ENCODE measurements at places on chromosomes 6 and 20.
A peak's percentile ranks its signal among the peaks of the same experiment; 100 is the strongest.

DNA sequence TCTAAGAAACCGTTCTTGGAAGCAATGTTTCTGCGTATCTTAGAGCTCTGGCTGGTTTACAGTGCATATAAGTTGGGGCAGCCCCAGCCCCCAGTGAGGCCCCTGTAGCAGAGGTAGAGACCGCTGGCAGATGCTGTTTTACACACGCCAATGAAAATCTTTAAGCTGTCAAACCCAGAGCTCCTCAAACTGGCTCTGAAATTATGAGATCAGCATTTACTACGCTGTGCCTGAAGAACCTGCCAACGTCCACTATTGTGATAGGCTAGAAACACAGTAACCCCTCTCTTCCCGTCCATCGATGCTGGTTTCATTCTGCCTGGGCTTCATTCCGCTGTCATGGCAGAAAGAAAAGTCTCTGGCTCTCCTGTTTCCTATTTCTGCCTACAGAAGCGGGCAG, 160.6 kb downstream of the SMOC2 start:
- DNase-seq: no peak

GRCh38 chr6:19734519-19734918, 102.7 kb upstream of the ID4 start:
- no peak for DNase-seq

DNA sequence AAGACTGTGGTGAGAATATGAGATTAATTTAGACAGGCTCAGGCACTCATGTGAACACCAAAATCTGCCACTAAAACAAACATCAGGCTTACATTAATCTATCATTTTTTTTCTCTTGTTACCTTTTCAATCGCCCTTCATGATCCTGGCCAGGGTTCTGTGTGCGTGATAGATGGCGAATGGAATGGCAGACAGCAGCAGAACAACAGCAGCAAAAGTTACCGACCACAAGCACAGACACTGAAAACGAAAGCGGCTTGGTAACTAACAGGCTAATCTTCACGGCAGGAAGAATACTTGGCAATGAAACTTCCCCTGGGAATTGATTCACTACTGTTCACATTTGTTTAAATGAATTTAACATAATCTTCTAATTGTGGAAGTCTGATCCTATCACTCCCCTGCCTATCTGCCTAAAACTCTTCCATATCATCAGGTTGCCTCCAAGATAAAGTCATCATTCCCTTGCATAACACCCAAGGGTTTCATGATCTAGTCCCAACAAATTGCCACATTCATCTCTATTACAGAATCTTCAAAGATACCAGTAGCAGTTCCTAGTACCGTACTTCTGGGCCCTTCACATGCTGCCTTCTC, 28.7 kb downstream of the PTPRK start:
- no peak for DNase-seq

DNA sequence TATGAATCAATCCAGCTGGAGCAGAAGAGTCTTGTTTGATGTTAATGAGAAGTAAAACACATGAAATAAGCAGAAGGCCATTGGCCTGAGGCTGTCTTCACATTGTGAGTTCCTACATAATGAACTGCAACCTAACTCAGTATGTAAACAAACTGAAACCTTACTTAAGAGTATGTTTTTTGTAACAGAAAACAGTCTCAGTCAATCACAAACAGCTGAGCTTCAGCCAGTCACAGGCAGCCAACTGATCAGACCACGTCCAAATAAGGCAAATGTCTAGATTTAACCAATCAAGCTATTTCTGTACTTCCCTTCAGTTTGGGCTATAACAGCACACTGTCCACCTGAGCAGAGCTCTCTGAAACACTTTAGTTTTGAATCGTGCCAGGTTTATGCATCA, 234.7 kb downstream of the TRDN start:
- no peak for DNase-seq

- DNase-seq: no peak
Measured at GRCh38 chr6:148842296-148843019, 95.6 kb downstream of the UST start.

- DNase-seq: no peak
Measured at GRCh38 chr20:24507182-24507853, 37.9 kb downstream of the SYNDIG1 start.

DNA sequence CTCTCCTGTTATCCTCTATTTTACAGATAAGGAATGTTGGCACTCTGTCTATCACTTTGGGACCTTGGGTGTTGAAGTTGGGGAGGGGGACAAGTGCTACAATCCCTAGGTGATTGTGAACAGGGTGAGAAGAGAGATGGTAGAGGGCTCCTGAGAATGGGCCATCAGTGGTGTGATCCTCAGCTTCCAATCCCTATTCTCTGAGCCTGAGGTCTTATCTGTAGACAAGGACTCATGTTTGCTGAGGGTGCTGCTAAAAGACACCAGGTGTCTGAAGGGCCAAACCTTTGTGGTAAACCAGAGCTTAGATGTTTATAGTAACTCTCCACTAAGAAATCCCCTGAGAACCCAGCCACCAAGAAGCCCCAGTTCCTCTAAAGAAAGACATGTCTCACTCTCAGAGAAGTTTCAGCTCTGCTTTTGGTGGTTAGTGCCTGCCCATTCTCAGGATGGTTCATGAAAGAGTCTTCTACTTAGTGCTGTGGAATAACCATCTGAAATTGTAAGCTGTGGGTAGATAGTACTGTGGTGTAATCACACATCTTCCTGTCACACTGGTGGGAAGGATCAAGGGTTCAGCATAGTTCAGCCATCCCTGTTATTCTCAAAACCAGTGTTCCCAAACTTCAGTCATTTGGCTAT, 58.2 kb upstream of the IL20RA start:
- no peak for DNase-seq

DNA sequence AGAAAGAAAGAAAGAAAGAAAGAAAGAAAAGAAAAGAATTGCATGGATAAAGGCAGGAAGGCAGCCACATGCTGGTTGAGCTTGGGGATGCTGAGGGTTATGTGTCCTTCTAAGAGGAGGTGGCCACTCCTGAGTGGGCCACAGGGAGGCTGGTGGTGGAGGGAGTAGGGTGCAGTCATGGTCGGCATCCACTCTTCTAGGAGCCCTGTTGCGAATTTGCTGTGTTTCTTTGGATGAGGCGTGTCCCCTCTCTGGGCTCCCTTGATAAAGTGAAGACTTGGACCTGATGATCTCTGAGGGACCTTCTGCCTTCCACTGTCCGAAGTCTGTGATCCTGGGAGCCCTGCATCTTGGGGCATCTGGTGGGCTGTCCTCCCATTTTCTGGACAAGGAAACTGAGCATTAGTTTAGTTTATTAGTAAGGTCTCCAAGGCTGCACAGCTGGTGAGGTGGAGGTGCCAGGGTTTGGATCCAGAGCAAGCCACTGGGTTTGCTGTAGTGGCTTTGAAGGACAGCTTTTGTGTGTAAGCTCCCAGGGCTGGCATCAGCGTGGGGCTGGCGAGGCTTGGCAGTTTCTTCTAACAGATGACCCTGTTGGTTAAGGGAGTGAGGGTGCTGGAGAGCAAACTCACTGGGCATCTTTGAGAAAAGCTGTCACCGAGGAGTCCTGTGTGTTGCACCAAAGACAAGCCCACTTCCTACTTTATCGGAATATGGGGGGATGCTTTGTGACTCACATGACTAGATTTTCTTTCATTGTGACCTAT, 4.3 kb downstream of the DLGAP4 start:
- DNase-seq: no peak

DNA sequence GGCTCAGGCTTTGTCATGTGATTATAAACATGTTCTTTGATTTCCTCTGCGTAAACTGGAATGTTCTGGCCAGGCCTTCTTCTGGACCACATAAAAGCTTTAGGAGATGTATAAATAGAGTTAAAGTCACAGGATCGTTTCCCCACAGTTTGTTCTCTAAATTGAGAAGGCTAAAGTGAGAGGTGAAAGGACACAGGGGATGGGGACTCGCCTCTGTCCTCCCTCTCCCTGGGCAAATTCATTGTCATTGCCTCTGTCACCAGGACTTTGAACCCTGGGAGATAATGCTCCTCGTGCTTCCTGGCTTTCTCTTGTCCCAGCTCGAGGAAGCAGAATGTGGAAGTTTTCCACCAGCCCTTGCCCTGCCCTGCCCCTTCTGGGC, 20.3 kb upstream of the ZFAND3 start:
- DNase-seq: no peak

DNA sequence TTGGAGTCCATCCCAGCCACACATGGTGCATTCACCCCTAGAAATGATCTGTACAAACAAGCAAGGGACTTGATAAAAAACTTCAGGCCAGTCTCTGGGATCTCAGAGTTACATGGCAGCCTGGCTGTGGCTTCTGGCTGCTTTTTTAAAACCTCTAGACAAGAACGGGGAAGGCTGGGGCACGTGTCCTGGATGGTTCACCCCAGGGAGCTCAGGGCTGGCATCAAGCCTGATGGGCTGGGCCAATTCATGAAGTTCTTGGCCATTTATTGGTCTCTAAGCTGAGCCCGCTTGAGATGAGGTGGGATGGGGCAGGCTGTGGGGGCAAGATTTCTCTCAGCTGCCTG, 10.4 kb upstream of the ZFAND3 start:
- DNase-seq: no peak

- no peak for DNase-seq
Measured at GRCh38 chr6:99096170-99096569, 148.4 kb upstream of the FBXL4 start.

DNA sequence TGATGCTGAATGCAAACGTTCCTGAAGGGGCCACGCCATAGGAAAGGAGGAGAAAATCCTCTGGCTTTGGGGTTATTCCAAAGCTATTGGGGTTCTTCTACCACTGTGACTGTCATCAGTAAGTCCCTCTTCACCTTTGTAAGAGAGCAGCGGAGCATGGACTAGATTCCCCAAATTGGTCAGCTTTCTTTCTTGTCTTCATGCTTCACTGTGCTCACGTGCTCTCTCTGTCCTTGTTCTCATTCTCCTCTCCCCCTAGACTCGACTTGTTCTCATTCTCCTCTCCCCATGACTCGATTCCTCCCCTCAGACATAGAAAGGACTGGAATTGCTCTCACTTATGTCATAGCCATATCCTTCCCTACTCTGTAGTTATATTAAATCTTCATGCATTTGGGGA, 54.8 kb upstream of the ADGRG6 start:
- no peak for DNase-seq

- no peak for DNase-seq
Measured at GRCh38 chr20:53655625-53656292, 62.1 kb upstream of the ZNF217 start.

- DNase-seq: no peak
Measured at GRCh38 chr6:21856844-21857243, 263.3 kb downstream of the SOX4 start.

DNA sequence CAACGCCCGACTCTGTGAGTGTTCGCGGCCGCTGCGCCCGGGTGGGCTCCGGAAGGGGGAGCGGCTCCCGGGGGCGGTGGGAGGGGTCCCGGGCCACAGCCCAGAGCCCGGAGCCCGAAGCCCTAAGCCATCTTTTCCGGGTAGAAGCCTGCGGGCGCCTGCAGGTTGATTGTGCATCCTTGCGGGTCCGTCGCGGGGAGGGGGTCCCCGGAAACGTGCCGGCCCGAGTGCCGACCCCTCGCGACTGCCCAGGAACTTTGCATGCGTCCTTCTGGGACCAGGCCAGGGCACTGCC, 413 bp downstream of the PTPRA start:
- DNase-seq: no peak

DNA sequence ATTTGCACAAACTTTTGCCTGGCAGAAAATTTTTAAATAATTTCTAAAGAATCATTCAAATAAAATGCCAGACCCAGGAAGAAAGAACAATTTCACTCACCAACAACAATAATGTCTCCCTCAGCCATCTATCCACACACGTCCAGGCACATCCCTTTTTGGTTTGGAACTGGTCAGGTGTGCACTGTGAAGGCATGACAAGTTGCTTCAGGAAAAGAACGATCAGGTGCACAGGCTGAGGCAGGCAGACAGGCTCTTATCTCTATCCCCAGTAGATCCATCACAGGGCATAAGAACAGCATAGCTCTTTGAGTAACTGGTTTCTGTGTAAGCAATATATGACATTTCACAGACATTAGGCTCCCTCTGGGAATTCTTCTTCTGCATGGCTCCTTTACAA, 18.1 kb upstream of the NXT1 start:
- DNase-seq: no peak

DNA sequence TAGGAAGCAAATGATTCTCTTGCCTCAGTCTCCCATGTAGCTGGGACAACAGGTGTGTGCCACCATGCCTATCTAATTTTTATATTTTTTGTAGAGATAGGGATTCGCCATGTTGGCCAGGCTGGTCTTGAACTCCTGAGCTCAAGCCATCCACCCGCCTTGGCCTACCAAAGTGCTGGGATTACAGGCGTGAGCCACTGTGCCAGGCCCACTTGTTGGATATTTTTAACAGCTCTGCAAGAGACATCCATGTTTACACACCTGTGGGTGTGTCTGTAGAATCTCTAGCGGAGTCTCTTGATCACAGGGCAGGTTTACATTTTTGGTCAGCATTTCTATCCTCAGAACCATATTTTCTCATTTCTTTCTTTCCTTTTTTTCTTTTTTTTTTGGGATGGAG, 53.1 kb upstream of the ZFP64 start:
- DNase-seq: no peak

DNA sequence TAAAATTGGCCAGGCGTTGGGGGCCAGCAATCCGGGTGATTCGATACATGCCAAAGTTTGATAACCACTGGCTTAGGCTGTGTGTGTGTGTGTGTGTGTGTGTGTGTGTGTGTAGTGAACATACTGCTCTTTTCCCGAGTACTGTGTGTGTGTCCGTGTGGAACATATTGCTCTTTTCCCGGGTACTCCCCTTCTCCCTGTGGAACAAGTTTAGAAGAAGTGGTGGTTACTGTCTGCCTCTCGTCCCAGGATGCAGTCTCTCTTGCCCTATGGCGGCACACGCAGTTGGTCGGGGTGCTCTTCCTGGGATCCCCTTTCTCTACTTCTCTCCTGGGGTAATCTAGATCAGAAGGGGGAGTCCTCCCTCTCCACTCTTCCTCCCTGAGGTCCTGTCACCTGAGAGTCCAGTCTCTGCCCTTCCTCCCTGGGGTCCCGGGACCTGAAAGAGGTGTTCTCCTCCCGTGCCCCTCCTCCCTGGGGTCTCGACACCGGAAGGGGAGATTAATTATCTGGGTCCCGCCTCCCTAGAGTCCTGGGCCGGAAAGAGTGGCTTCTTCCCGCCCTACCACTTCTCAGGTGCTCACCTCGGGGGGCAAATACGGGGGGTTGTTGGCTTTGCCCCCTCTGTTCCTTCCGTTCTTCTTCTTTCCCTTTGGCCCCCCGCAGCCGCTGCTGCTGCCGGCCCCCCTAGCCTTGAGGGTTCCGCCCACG, 516 bp downstream of the GTPBP2 start:
- peak; percentile 61 for DNase-seq

GRCh38 chr20:3820901-3821727, 767 bp downstream of the AP5S1 start:
- no peak for DNase-seq

DNA sequence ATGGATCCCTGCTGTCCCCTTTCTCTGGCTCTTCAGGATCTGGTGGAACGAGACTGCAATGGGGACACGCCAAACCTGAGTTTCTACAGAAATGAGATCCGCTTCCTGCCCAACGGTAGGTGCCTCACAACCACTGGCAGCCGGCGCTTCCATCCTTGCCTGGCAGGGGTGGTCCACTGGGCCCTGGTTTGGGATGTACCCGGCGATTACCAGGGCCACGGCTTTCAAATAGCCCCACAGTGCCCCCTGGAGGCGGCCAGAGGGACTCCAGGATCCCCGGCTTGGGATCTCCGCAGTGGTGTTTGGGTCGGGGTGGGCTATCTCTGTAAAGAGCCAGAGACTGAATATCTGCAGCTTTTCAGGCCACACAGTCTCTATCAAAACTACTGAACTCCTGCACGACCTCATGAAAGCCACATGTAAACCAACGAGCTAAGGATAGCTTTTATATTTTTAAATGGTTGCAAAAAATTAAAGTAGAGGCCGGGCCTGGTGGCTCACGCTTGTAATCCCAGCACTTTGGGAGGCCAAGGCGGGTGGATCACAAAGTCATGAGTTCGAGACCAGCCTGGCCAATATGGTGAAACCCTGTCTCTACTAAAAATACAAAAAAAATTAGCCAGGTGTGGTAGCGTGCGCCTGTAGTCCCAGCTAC, 3.7 kb downstream of the OGFR start:
- peak; percentile 87 for DNase-seq

All from liver (tissue), 10 donors.